ENCODE measurements at places on chromosomes 5 and 9. TPM values are rescaled to one million over a fixed set of nuclear protein-coding genes. Genes with fewer than 3 reads are reported as not detected.

Gene TRIM36
- 6.9 TPM for total RNA-seq

Gene NUDT12
- total RNA-seq, result 15.6 TPM

Gene EIF4E1B
- not detected for total RNA-seq

Gene CCDC183
- 0.44 TPM for total RNA-seq

Gene EIF4EBP3
- 16.8 TPM for total RNA-seq

Gene ALDOB
- not detected for total RNA-seq

Gene DROSHA
- total RNA-seq, result 48.2 TPM

Gene TAF1L
- total RNA-seq, result not detected

Gene FCN1
- 72.1 TPM for total RNA-seq

Gene MLANA
- total RNA-seq, result not detected

Gene FUT7
- 2.9 TPM for total RNA-seq

Gene MRPL36
- total RNA-seq, result 38.4 TPM

Gene SQSTM1
- 505 TPM for total RNA-seq

Gene GRIN3A
- not detected for total RNA-seq

Gene ANGPTL2
- total RNA-seq, result 26.2 TPM

Gene CKMT2
- 1.7 TPM for total RNA-seq
